ENCODE measurements at places on chromosomes 4 and X. TPM values are rescaled to one million over a fixed set of nuclear protein-coding genes. Genes with fewer than 3 reads are reported as not detected.
A peak's percentile ranks its signal among the peaks of the same experiment; 100 is the strongest.

The HSD17B13 gene
- 4.2 TPM for total RNA-seq

The XPNPEP2 gene
- total RNA-seq, result 2.9 TPM

The NPNT gene
- total RNA-seq, result 217 TPM

DNA sequence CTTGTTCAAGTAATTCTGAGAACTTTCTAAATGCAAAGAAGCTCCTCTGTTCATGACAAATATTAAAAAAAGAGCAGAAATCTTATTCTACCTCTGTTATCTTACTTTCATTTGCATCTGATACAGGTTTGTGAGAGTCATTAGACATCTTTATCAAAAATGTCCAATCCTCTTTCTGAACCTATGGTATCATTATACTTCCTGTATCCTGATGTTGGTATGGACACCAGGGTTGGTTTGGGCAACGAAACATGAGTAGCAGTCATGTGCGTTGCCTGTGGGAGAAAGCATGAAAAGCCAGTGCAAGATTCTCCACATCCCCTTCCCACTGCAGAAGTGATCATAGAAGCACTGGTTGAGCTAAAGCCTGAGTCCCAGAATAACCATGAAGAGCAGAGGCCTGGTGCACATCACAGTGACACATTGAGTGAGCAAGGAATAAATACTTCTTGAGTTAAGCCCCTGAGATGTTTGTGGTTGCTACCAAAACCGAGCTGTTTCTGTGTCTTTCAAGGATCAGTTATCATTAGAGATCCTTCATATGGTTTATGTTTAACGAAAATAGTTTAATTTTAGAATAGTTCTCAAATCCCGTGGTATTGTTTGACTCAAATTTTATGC, 197.2 kb downstream of the BANK1 start:
- H3K27ac ChIP-seq, result no peak overlapping the region
- no peaks in the 10 kb centered on the region for H3K4me1 ChIP-seq
- no peaks in the 10 kb centered on the region for H3K27me3 ChIP-seq
- no peak overlapping the region for H3K4me3 ChIP-seq
- no peak for DNase-seq

- H3K4me1 ChIP-seq, result no peaks in the 10 kb centered on the region
- H3K27ac ChIP-seq, result no peak overlapping the region
- no peaks in the 10 kb centered on the region for H3K27me3 ChIP-seq
- DNase-seq, result no peak
These were observed 50.9 kb downstream of the USP26 start for GRCh38 chrX:133045986-133046385.

DNA sequence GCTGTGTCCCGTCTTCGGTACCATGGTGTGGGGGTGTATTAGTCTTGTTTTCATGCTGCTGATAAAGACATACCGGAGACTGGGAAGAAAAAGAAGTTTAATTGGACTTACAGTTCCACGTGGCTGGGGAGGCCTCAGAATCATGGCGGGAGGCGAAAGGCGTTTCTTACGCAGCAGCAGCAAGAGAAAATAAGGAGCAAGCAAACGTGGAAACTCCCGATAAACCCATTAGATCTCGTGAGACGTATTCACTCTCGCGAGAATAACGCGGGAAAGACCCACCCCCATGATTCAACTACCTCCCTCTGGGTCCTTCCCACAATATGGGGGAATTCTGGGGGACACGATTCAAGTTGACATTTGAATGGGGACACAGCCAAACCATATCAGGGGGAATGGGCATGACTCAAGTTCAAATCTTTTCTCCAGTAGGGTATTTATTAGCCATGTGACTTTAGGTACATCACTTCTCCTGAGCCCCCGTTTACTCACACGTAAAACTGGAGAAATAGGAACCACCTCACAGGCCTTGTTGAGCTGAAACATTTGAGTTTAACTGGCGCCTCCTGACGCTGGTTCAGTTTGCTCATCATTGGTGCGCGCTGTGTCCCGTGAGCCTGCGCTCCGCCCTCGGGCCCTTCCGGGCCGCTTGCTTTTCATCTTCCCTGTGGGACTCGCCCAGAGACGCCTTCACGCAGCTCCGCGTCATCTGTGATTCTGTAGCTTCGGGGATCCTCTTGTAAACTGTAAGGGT, 35.5 kb upstream of the FAT1 start:
- no peak overlapping the region for H3K4me3 ChIP-seq
- no peak overlapping the region for H3K27ac ChIP-seq
- no peaks in the 10 kb centered on the region for H3K36me3 ChIP-seq
- H3K27me3 ChIP-seq, result no peaks in the 10 kb centered on the region
- no peaks in the 10 kb centered on the region for H3K4me1 ChIP-seq
- DNase-seq, result no peak

GRCh38 chr4:40562681-40563080, 67.0 kb downstream of the RBM47 start:
- H3K4me1 ChIP-seq, result peaks cover 44% of the 10 kb centered on the region
- no peak overlapping the region for H3K4me3 ChIP-seq
- no peaks in the 10 kb centered on the region for H3K27me3 ChIP-seq
- H3K27ac ChIP-seq, result no peak overlapping the region
- H3K36me3 ChIP-seq, result no peaks in the 10 kb centered on the region
- no peak for DNase-seq

DNA sequence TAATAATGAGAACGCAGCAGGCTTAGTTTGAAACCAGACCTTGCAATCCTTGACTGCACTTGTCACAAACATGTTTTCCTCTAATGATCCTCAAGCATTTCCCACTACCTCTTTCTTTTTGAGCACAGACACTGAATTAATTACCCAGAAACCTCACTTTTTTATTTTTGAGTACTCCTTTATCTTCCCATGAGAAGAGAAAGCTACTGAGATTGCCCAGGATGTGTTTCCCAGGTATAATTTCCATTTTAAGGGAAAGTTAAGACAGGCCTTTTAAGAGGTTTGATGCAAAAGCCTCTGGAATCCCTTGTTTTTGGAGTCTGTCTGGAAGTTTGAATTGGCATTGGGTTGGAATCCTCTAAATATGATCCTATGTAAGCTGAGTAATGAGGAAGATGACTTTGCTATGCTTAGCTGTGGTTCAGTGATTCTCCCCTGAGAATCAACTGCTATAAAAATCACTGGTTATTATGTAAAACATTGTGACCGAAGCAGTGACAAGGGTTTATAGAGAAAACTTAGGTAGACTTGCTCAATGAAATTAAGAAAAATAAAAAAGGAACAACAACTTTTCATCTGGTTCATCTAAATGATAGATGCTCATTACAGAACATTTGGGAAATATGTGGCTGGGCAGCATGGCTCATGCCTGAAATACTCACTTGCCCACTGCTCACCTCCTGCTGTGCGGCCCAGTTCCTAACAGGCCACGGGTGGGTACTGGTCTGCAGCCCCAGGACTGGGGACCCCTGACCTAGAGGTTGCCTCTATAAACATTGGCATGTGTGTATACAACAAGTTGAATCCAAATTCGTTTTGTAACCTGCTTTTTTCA, 10.8 kb upstream of the RHOH start:
- H3K4me1 ChIP-seq, result no peaks in the 10 kb centered on the region
- no peaks in the 10 kb centered on the region for H3K27me3 ChIP-seq
- no peak overlapping the region for H3K4me3 ChIP-seq
- H3K36me3 ChIP-seq, result no peaks in the 10 kb centered on the region

- no peak overlapping the region for H3K4me3 ChIP-seq
- H3K36me3 ChIP-seq, result no peaks in the 10 kb centered on the region
- H3K4me1 ChIP-seq, result no peaks in the 10 kb centered on the region
- no peaks in the 10 kb centered on the region for H3K27me3 ChIP-seq
- H3K27ac ChIP-seq, result no peak overlapping the region
These were observed 217.6 kb downstream of the SNCA start for GRCh38 chr4:89619206-89619962.

- no peaks in the 10 kb centered on the region for H3K27me3 ChIP-seq
- H3K4me3 ChIP-seq, result no peak overlapping the region
- H3K27ac ChIP-seq, result no peak overlapping the region
- no peak for DNase-seq
These were observed 15.6 kb upstream of the TAB3 start for GRCh38 chrX:30904632-30905031.

GRCh38 chr4:5144384-5144783, 93.1 kb downstream of the STK32B start:
- no peaks in the 10 kb centered on the region for H3K27me3 ChIP-seq
- no peaks in the 10 kb centered on the region for H3K36me3 ChIP-seq
- no peaks in the 10 kb centered on the region for H3K4me1 ChIP-seq
- no peak overlapping the region for H3K4me3 ChIP-seq
- DNase-seq, result no peak

DNA sequence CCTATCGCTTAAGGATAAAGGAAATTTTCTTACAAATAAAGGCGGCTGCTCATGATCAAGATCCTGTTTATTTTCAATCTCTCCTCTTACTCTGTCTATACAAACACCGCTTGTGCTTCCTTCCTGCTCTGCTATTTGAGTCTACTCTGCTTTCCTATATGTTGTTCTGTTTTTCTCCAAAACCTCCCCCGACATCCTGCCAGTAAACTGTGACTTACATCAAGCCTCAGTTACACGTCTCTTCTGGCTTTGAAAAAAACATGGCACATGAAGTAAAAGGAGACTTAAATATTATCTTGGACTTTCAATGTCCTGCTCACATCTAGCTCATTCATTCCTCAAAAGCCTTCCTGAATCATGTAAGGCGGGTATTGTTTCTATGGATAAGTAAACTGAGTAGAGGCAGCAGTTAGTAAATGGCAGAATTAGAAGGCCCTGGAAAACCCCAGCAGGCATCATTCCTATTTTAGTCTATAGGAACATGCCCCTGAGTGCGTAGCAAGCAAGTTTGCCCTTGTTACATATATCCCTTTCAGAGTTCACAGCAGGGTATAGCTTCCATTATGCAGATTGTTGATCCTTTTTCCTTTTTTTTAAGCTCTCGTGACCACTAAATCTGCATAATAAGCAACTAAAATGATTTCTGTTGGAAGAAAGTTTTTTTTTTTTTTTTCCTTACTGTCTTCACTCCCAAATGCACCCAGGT, 280.1 kb downstream of the RAPGEF2 start:
- no peak overlapping the region for H3K4me3 ChIP-seq
- no peaks in the 10 kb centered on the region for H3K27me3 ChIP-seq
- DNase-seq, result no peak
- H3K36me3 ChIP-seq, result no peaks in the 10 kb centered on the region
- H3K4me1 ChIP-seq, result no peaks in the 10 kb centered on the region

- no peak for DNase-seq
- H3K27me3 ChIP-seq, result no peaks in the 10 kb centered on the region
- H3K4me3 ChIP-seq, result no peak overlapping the region
- no peak overlapping the region for H3K27ac ChIP-seq
These were observed 24.3 kb downstream of the RBM10 start for GRCh38 chrX:47169273-47169672.

DNA sequence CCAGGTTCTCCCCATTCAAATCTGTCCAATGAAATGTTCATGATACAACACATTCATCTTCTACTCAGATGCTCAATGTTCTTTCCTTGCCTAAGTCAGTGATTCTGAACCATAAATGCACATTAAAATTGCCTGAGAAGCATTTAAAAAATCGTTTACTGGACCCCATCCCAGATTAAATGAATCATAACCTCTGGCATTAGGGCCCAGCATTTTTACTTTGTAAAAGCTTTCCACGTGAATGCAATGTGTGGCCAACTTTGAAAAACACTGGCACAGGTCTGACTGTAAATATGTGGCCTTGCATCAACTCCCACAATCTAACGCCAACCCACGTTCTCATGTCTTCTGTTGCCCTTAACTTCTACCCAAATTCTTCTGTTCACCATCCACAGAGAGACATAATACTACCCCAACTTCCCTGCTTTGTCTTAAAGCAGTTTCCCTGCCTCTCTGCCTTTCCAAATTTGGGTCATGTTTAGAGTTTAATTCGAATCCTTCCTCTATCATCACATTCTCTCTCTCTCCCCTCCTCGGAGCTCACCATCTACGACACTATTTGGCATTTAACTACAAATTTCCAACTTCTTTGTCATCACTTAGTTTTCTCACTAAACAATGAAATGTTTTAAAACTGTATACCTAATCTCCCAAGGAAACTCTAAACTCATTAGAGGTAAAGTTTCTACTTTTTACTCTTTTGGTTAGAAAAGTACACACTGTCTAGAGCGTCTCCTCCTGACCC, 78.7 kb downstream of the PRKG2 start:
- H3K27me3 ChIP-seq, result no peaks in the 10 kb centered on the region
- no peaks in the 10 kb centered on the region for H3K36me3 ChIP-seq
- H3K4me3 ChIP-seq, result no peak overlapping the region
- H3K27ac ChIP-seq, result no peak overlapping the region
- no peak for DNase-seq

DNA sequence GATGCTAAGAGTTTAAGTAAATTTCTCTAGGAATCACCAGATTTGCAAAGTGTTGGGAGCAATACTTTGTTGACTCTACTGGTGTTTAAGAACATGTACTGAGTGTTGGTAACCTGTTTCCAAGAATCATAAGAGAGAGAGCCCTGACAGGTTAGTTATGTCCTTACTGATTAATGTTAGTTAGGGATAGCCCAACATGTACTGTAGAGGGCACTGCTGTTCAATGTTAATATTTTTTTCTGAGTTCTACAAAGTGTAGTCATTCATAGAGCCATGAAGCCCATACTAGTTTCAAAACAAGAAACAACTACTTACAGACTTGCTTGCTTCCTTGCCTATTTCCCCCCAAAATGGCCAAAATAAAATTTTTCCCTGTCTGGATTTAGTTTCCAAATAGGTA, 11.9 kb downstream of the TMPRSS11D start:
- no peak overlapping the region for H3K27ac ChIP-seq
- H3K4me3 ChIP-seq, result no peak overlapping the region
- no peaks in the 10 kb centered on the region for H3K36me3 ChIP-seq
- no peaks in the 10 kb centered on the region for H3K27me3 ChIP-seq
- H3K4me1 ChIP-seq, result no peaks in the 10 kb centered on the region
- DNase-seq, result no peak

DNA sequence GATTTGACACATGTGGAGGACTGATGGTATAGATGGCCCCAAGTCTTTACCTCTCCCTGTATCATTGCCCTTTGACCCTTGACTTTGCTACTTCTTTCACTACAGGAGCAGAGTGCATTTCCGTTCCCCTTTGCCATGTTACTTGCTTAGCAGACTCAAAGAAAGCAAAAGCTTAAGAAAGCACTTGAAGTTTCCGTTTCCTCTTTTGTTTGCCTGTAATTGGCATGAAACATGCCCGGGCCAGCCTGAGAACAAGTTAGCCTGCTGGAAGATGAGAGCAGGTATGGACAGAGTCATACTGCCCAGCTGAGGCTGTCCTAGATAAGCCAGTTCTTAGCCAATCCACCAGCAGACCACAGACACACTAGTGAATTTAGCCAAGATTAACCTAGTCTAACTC, 206.0 kb downstream of the BCOR start:
- no peak overlapping the region for H3K4me3 ChIP-seq
- H3K27me3 ChIP-seq, result no peaks in the 10 kb centered on the region
- no peak for DNase-seq
- peaks cover 20% of the 10 kb centered on the region for H3K4me1 ChIP-seq

DNA sequence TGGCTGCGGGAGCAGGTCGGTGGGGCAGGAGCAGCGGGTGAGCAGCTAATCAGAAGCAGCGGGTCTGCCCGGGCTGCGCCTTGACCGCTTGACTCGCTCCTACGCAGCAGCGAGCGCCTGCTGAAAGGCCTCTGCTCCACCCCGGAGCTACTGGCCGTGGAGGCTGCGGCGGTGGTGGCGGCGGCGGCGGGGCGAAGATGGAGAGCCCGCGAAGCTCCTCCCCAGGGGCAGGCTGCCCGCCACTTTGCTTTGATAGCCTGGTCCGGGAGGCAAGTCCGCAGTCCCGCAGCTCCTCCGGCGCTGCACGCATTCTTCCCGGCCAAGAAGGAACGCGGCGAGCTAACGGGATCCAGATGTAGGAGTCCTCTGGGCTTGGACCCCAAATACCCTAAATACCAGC, 36.7 kb downstream of the PJA1 start:
- peak; percentile 45 for DNase-seq
- H3K36me3 ChIP-seq, result no peaks in the 10 kb centered on the region
- H3K27me3 ChIP-seq, result no peaks in the 10 kb centered on the region
- H3K4me1 ChIP-seq, result no peaks in the 10 kb centered on the region

- no peaks in the 10 kb centered on the region for H3K27me3 ChIP-seq
- H3K4me3 ChIP-seq, result no peak overlapping the region
- DNase-seq, result no peak
- no peaks in the 10 kb centered on the region for H3K36me3 ChIP-seq
- no peaks in the 10 kb centered on the region for H3K4me1 ChIP-seq
These were observed 105.2 kb downstream of the RNF150 start for GRCh38 chr4:141028024-141028529.
